Activated T-cell treated with anti-CD3 and anti-CD28 coated beads for 1 hour (primary cell): ENCODE measurements at places on chromosomes 5 and 9.

DNA sequence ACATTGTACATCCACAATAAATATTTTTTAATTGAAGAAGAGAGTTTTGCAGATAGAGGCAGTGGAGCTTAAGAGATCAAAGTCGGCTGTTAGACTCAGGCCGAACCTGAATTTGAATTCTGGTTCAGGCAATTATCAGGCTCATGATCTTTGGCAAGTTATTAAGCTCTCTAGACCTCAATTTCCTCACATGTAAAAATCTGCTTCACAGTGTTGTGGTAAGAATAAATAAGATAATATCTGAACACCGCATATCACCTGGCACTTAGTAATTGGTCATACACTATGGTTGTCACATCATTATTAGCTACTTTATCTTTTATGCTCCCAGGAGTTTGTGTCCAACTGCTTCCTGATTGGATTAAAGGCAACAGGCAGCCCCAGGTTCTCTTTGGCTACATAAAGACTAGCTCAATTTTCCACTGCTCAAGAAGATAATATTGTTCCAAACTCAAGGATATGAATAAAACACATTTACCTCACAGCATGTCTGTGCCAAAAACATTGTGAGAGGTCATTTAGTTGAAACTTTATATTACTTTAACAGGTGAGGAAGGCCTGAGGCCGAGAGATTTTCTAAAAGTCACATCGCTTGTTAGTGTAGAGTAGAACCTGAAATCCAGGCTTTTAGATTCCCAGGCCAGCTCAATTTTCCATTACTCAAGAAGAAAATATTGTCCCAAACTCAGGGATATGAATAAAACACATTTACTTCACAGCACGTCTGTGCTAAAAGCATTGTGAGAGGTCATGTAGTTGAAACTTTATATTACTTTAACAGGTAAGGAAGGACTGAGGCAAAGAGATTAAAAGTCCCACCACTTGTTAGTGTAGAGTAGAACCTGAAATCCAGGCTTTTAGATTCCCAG, 289.2 kb upstream of the PTGER4 start:
- no peak for DNase-seq

DNA sequence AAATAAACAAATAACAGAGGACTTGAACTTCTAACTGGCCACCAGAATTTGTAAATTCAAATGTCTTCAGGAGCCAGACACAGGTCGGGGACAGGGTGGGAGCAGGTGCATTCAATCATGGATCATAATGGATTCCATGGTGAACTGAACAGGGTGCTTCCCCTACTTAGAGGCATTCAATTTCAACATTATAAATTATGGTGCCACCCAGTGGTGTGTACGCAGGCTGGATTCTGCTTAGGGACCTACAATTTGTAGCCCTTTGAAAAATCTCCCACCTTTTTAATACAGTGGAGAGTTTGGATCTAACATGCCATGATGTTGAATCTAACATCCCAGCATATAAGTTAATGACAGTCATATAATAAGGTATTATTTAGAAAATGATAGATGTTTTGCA, 22.3 kb downstream of the KLF9 start:
- no peak for DNase-seq

DNA sequence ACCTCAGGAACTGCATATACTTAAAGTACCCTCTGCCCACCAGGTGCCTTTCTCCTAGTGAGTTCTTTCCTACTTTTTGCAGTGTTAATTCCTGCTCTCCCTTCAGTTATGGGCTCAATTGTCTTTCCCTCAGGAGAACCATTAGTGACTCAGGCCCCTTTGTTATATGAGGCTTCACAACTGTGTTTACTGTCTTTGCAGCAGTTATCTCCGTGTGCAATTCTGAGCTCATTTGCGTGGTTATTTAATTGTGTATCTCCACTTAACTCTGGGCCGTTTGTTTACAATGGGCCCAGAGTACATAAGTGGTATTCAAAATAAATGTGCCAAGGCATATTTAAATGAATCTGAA, 9.6 kb downstream of the FBXO38 start:
- DNase-seq: no peak

- no peak for DNase-seq
Observed at GRCh38 chr5:148939676-148940075, 113.3 kb downstream of the ADRB2 start.

GRCh38 chr9:127971357-127972235, 9.2 kb downstream of the EEIG1 start:
- DNase-seq: no peak

DNA sequence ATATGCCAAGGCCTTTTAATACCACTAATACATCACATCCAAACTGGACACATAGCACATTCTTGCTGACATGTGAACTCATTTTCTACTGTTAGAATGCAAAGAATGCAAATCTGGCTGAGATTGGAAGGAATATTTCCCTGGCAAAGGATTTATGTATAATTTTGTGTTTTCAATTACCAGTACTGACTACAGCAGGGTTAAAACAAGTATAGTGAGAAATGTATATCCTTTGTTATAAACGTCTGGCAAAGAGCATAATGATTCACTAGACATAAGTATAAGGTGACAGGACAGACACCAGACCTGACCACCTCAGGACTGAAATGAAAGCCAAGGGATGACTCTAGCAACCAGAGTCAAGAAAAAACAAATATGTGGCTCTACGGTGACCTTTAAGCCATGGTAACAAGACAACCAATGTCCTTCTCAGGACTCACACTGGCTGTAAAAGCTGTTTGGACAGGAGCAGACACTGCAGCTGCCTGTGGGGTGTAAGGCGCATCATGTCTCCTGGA, 95.0 kb downstream of the MRPS27 start:
- DNase-seq: no peak

GRCh38 chr5:134526483-134527155, 1.1 kb downstream of the JADE2 start:
- peak; percentile 50 for DNase-seq

DNA sequence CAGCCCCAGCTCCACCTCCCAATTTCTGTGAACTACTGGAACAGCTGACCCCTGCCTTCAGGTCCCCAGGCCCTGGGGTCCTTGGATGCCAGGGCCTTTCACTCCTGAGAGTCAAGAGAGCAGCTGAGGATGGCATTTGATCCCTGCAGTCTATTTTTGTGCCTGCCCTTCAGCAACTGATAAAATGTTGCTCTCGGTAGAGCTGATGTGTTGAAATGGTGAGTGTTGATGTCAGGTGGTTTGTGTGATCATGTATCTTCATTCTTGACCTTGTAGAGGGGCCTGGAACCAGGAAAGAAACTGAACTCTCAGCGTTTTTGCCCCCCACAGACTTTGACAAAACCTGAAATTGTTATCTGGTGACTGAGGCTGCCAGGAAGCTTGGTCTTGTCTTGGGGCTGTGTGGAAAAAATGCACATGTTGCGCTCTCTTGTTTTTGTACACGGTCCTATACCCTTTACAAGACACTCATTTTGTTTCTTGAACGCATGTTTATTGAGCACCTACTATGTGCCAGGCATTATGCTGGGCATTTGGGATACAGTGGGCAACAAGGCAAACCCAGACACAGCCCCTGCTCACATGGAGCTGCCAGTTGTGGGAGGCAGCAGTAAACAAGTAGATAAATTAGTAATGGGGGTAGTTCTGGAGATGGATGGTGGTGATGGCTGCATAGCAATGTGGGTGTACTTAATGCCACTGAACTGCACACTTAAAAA, 78.3 kb downstream of the PPARGC1B start:
- no peak for DNase-seq

- no peak for DNase-seq
Observed at GRCh38 chr5:92836855-92837755, 743.9 kb downstream of the NR2F1-AS1 start.

- no peak for DNase-seq
Observed at GRCh38 chr5:76425928-76426804, 23.1 kb downstream of the IQGAP2 start.
